ENCODE measurements at places on chromosomes 3 and 15. TPM values are rescaled to one million over a fixed set of nuclear protein-coding genes. Genes with fewer than 3 reads are reported as not detected.

The PRSS50 gene
- total RNA-seq: 0.13 TPM

The PLSCR5 gene
- not detected for total RNA-seq

The PLSCR2 gene
- not detected for total RNA-seq

The WNT7A gene
- total RNA-seq: not detected

The TRH gene
- total RNA-seq: not detected

The RBP2 gene
- not detected for total RNA-seq

Data from left lobe of liver (tissue), 2 donors.